ENCODE measurements at places on chromosomes 2 and 18. TPM values are rescaled to one million over a fixed set of nuclear protein-coding genes. Genes with fewer than 3 reads are reported as not detected.

The TTN gene
- total RNA-seq, result under 0.01 TPM

The SERPINB12 gene
- not detected for total RNA-seq

The KLHL14 gene
- 0.43 TPM for total RNA-seq

The IL1F10 gene
- total RNA-seq, result not detected

The UGT1A4 gene
- not detected for total RNA-seq

The BOLL gene
- not detected for total RNA-seq

The KCNF1 gene
- total RNA-seq, result not detected

The OBSL1 gene
- 34.7 TPM for total RNA-seq

The TEX44 gene
- total RNA-seq, result not detected

The PCARE gene
- total RNA-seq, result not detected

The ZBTB14 gene
- total RNA-seq, result 13.9 TPM

The STRADB gene
- total RNA-seq, result 64.2 TPM

The GAREM1 gene
- 6.9 TPM for total RNA-seq

The BOK gene
- total RNA-seq, result 9.0 TPM

The CD302 gene
- 12.0 TPM for total RNA-seq

The TMEM17 gene
- total RNA-seq, result 9.3 TPM

The ANKRD62 gene
- total RNA-seq, result 0.29 TPM

The MAP2 gene
- total RNA-seq, result 2.5 TPM

The HRH4 gene
- total RNA-seq, result not detected

The KCNIP3 gene
- total RNA-seq, result 18.1 TPM

The SLC19A3 gene
- total RNA-seq, result 1.6 TPM

The GCA gene
- total RNA-seq, result 5.7 TPM

The MAP3K19 gene
- not detected for total RNA-seq

The APOB gene
- total RNA-seq, result not detected

The GPR45 gene
- 0.98 TPM for total RNA-seq

The MYO3B gene
- total RNA-seq, result 1.8 TPM

The DLX1 gene
- total RNA-seq, result 3.6 TPM

The NBEAL1 gene
- 12.9 TPM for total RNA-seq

The COL4A3 gene
- not detected for total RNA-seq

The IER3IP1 gene
- total RNA-seq, result 63.6 TPM

The ACVR1 gene
- total RNA-seq, result 7.2 TPM

The CROCC2 gene
- total RNA-seq, result not detected

The SERPINB2 gene
- 0.35 TPM for total RNA-seq

The PLCL1 gene
- total RNA-seq, result 0.83 TPM

All from SK-MEL-5 (cell line).